ENCODE measurements at places on chromosomes 11 and 22.
A peak's percentile ranks its signal among the peaks of the same experiment; 100 is the strongest.

- DNase-seq = no peak
Observed at GRCh38 chr11:45041596-45041995, 90.9 kb upstream of the TP53I11 start.

DNA sequence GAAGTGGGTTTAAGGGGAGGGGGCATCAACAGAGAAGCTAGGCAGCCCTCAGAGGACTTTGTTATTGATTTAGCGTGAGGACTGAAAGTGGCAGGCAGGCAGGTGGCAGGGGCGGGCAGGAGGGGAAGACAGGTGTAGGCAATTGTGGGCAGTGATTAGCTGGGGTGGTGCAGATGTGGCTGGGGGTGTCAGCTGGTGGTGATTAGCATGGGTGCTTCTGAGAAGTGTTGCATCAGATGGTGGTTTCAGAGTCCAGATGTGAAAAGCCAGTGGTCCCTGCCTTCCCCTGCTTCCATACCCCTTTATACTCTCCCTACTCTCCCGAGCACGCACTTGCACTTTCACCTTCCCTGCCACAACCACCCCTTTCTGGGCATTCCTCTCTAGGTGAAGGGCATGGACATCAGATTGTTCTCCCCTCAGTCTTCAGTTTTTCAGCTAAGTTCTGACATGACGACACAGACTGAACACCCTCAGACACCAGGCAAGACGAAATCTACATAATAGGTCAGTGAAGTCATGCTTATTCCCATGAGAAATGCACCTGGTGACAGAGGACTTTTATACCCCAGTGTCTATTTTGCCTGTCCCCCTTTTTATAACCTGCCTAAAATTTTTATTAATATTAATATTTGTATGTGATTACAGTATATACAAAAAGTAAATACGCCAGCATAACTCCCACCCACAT, 435.7 kb upstream of the CADM1 start:
- no peak for DNase-seq

- DNase-seq = no peak
Observed at GRCh38 chr11:121543836-121544380, 91.1 kb upstream of the SORL1-AS1 start.

- no peak for DNase-seq
Observed at GRCh38 chr11:72452495-72452894, 18.2 kb upstream of the CLPB start.

DNA sequence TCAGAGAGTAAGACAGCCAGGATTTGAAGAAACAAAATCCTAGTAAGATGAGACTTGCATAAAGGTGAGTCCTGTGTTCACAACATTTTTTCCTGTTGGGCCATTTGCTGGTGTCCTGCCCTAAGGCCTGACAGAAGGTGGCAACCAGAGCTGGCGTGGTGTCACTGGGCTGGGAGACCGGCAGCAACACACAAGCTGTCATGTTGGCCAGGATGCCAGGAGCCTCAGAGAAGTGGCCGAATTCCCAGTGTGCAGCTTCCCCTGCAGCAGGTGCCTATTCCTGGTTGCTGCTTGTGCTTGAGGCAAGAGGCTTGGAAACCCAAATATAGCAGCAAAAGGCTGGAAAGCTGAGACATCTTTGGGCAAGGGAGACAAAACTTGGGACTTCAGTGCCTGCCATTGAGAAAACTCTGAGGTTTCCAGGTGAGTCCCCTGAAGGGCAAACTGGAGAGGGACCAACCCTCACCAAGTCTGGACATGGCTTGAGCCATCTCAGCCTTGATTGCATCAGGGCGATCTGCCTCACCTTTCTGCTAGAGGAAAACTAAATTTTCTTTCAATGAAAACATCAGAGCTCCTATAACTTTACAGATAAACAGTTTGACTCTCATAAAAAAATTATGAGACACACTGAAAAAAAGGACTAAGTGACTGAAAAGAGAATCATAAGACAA, 25.9 kb downstream of the ALG12 start:
- no peak for DNase-seq

GRCh38 chr11:128961645-128962044, 19.0 kb upstream of the TP53AIP1 start:
- DNase-seq = no peak

GRCh38 chr22:35882211-35883030, 146.2 kb downstream of the RBFOX2 start:
- no peak for DNase-seq

GRCh38 chr11:27909386-27909785, 198.6 kb downstream of the KIF18A start:
- no peak for DNase-seq

DNA sequence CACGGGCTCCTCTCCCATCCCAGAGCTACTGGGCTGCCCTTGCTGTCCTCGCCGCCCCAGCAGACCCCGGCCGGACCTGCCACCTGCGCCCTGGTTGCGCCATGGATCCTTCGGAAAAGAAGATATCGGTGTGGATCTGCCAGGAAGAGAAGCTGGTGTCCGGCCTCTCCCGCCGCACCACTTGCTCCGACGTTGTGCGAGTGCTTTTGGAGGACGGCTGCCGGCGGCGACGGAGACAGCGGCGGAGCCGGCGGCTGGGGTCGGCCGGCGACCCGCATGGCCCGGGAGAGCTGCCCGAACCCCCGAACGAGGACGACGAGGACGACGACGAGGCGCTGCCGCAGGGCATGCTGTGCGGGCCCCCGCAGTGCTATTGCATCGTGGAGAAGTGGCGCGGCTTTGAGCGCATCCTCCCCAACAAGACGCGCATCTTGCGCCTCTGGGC, 382 bp downstream of the RASSF10 start:
- DNase-seq = no peak

DNA sequence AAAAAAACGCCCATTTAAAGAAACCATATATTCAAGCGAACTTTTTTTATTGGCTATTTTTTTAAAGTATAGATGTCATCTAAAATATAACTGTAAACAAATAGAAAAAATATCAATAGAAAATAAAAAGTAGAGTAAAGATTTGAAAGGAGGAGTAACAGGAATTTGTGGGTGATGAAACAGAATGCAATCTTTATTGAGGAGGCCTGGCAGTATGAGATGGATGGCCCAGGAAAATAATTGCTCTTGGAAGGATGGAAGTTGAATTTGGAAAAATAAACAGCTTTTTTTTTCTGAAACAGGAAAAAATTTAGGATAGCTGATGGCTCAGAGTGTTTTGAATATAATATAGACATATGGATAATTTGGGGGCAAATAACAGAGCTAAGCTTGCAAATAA, 219.0 kb downstream of the CASP12 start:
- no peak for DNase-seq

- no peak for DNase-seq
Observed at GRCh38 chr22:19876941-19877625, 22.4 kb upstream of the GNB1L start.

- DNase-seq = peak; percentile 27
Observed at GRCh38 chr22:31947296-31947695, 3.0 kb downstream of the YWHAH start.

DNA sequence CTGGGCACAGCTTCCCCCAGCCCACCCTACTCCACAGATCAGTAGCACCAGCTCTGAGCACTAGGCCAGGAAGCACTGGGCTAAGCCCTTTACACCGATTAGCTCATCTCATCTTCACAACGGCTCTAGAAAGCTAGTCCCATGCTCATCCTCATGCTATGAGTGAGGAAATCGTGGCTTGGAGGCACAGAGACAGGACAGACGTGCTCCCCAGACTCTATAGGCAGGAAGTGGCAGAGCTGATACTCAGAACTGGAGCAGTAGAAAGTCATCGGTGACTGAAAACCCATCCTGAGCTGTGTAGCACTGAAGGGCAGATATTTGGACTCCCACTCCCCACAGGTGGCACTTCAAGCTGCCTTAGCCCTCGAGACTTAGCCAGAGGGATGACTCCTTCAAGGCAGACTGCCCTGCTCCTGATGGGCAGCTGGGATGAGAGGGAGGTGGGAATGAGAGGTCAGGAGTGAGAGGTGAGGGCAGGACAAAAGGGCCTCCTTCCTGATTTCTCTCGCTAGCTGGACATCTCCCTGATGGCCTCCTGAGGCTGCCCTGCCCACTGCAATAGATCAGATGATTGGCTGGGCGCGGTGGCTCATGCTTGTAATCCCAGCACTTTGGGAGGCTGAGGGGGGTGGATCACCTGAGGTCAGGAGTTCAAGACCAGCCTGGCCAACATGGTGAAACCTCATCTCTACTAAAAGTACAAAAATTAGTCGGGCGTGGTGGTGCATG, 9.7 kb downstream of the CD5 start:
- DNase-seq = peak; percentile 63

DNA sequence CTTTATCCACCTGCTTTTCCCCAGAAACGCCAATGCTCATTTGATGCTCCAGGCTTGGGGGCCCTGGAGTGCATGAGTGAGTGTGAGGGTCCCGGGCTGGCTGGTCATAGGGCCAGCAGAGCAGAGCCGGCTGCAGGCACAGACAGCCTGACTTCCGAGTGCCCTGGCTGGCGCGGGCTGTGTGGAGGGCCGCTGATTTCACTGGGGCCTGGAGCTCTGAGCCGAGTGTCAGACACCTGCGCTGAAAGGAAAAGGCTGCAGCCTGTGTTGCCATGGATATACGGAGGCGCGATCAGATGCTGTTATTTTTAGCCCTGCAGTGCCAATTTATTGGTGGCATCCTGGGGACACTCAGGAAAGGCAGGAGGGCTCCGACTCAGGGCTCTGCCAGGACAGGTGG, 87.6 kb downstream of the ST3GAL4 start:
- no peak for DNase-seq

DNA sequence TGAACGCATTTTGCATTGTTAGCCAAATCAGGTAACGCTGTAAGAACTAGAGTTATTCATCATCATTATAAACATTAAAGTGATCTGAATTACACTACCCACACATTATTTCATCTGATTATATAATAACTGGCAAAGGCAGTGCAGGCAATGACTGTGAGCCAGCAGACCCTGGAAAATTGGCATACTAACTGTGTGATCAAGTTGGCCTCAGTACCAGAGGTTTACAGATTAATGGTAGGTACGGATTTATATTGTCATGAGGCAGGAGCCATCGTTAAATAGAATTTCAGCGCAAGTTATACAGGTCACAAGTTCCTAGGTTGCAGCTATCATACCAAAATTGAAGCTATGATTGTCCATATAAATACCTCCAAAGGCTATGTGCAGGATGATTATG, 225.4 kb downstream of the CNTN5 start:
- DNase-seq = no peak

GRCh38 chr11:102926517-102926916, 29.0 kb downstream of the MMP13 start:
- DNase-seq = no peak

- DNase-seq = peak; percentile 7
Observed at GRCh38 chr11:8593935-8594909, at the start of gene STK33. Gene STK33 (minus strand): TSS chr11:8594228. CDS start chr11:8474905, 119,323 bp downstream.

GRCh38 chr11:114247070-114247789, 49.0 kb upstream of the NNMT start:
- no peak for DNase-seq
